Fibroblast of skin of left biceps (primary cell): ENCODE measurements at places on chromosomes 2 and 18.

GRCh38 chr2:89837962-89838625, 1146.6 kb downstream of the RPIA start:
- DNase-seq, result no peak

DNA sequence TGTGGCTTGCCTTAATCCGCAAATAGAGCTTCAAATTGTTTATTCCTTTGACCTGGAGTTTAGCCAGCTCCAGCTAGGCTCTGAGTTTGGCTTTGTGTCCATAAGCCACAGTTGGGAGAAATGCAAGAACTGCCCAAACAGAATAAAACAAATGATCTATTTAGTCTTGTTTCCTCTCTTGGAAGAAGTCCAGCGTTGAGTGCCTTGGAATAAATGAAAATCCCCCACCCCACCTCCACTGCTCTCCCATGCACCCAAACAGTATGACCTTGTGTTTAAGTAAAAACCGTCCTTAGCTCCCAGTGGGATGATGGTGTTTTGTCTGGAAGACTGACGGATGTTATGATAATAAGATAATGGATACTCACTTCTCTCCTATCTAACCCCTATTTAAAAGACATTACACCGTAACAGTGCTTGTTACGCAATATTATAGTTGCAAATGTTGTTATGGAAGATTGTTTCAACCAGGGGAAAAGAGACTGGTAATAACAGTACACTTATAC, 3.2 kb upstream of the SERPINE2 start:
- no peak for DNase-seq

- no peak for DNase-seq
Observed at GRCh38 chr2:163951312-163951711, 215.5 kb upstream of the FIGN start.

- DNase-seq, result peak; percentile 49
Observed at GRCh38 chr18:7177116-7177744, 53.7 kb upstream of the LRRC30 start.

- peak; percentile 24 for DNase-seq
Observed at GRCh38 chr2:191443446-191443845, 198.2 kb downstream of the MYO1B start.

- DNase-seq, result no peak
Observed at GRCh38 chr2:975095-975494, 24.4 kb downstream of the SNTG2 start.

- no peak for DNase-seq
Observed at GRCh38 chr18:44035554-44035953, 645.1 kb upstream of the SETBP1 start.

DNA sequence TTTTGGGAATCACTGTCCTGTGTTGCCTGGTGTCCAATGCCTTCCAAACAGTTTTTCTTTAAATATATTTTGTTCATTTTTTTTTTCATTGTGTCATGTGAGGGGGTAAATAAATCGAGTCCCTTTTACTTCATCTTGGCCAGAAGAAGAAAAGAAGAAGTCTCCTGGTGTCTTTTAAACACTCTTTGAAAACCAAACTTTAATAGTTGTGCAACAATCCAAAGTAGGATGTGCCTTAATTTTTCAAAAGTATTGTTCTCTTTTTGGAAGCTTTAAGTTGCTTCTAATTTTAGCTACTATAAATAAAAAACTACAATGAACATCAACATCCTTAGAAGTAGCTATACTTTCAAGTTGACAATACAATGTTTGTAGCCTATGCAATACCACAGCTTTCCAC, 154.9 kb downstream of the ATAD2B start:
- no peak for DNase-seq

DNA sequence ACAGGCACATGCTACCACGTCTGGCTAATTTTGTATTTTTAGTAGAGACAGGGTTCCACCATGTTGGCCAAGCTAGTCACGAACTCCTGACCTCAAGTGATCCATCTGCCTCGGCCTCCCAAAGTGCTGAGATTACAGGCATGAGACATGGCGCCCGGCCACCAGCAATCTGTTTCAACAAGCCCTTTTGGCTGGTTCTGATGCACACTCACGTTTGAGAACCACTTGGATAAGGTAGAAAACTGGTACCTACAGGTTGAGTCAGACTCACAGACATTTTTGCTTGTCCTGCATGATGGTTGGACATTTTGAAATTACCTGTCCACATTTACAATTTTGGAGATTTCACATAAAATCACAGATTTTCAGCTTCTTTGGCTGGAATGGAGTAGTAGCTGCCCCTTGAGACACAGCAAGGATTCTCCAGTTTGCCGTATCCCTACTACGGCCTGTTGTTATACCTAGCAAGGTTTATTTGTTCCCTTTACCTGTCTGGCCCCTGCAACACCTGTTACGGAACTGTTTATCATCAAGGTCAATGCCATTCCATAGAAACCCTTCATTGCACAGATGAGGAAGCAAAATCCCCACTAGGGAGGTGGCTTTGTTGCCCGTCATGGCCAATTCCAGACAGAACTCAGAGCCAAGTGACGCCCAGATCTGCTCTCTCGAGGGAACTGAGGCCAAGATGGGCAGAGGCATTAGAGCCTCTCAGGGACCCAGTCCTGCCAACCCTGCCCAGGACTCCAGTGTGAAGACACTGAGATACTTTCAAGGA, 31.4 kb upstream of the IGFBP2 start:
- DNase-seq, result no peak

DNA sequence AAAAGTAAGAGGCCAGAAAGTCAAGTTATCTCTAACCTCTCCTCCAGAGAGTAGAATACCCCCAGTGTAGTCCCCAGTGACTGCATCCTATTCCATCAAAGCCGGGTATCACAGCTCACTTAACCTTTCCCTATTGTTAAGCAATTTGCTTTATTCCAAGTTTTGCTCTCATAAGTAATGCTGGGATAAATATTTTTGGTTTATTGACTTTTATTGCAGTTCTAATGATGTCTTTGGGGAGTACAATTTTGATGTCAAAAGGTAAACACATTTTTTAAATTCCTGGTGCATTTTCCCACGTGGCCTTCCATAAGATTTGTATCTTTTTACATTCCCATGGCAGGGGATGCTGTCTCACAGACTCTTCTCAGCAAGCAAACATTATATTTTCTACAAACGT, 43.3 kb downstream of the CMPK2 start:
- peak; percentile 31 for DNase-seq

GRCh38 chr2:131584380-131584779, 56.7 kb downstream of the CCDC74A start:
- DNase-seq, result no peak

- no peak for DNase-seq
Observed at GRCh38 chr2:42566837-42567321, 1.6 kb upstream of the MTA3 start.

- peak; percentile 72 for DNase-seq
Observed at GRCh38 chr2:224260372-224261020, 141.4 kb downstream of the FAM124B start.

DNA sequence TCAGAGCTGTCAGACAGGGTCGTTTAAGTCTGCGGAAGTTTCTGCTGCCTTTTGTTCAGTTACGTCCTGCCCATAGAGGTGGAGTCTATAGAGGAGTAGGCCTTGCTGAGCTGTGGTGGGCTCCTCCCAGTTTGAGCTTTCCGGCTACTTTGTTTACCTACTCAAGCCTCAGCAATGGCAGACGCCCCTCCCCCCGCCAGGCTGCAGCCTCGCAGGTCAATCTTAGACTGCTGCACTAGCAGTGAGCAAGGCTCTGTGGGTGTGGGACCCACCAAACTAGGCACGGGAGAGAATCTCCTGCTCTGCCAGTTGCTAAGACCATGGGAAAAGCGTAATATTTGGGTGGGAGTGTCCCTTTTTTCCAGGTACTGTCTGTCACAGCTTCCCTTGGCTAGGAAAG, 86.5 kb downstream of the EFEMP1 start:
- DNase-seq, result no peak

- DNase-seq, result no peak
Observed at GRCh38 chr2:72954376-72955227, 37.3 kb downstream of the EMX1 start.

- no peak for DNase-seq
Observed at GRCh38 chr18:61079714-61080113, 253.5 kb upstream of the CDH20 start.

DNA sequence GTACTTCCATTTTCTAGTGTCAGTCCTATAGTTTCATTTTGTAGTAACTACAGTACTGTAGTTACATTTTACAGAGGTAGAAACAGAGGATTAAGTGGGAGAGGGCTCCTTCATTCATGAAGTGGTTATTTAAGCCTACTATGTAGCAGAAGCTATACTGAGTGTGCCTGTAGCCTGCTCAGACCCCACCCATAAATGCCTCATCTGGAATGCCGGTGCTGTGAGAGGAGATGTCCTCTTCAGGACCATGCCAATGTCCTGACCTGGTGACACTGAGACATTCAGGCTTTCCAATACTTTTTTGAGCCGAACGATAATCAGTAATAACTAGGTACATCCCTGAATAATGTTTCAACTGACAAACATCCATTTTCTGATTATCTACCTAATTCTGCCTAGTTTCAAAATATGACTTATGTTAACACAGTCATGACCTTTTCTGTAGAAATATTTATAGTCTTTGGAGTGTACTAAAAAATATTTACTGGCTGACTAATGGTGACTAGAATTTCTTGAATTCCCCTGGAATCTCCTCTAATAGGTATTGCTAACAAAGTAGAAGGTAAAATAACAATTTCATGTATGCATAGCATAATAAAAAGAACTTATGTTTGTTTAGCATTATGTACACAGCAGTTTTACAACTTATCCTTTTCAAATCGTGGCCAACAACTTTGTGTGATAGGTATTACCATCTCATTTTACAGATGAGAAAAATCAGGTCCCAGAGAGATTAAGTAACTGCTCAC, 10.2 kb upstream of the ARHGAP28 start:
- DNase-seq, result no peak

- DNase-seq, result no peak
Observed at GRCh38 chr2:237092920-237093781, 7.5 kb downstream of the COPS8 start.

DNA sequence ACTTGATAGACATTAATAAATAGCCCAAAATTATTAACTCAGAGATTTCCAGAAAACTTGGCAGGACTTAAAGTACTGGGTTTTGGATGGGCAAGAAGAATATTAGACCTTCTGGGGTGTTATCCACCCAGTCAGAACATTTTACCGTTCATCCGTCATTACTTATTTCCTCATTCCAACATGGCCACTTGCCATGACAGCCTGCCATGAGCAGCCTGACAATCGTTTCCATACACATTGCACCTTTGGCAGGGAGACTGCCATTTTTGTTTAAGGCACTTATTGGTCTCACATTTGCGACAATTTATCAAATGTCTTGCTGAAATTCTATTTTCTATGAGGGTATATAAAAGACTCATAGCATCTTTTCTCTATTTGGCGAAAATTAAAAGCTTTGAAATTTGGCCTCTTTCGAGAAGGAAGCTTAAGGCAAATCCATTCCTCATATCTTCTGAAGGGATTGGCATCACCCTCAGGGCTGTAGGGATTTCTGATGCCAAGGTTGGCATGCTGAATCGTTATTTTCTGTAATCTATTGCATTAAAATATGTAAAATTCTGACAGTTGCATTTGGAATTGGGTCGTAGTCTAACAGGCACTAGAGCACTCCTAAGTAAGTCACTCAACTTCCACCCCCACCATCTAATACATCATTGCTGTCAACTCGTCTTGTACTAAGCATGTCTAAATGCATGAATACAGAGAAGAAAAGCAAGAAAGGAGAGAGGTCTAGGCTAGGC, 406.3 kb upstream of the PIK3C3 start:
- DNase-seq, result no peak

DNA sequence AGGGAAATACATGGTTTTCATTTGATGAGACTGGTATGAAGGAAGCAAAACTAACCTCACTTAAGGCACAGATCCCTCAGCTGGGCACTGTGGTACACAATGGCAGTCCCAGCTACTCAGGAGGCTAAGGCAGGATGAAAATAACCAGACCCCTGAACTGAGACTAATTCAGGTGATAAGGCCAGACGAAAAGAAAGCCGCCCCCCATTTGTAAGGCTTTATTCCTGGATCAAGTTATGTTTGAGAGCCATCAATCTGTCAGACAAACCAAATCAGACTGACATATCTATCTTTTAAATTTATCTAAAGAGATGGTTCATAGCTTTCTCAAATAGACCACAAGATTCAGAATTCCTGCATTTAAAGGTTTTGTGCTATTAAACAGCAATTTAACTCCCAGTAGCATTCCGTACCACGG, 4.1 kb downstream of the SRSF7 start:
- no peak for DNase-seq

DNA sequence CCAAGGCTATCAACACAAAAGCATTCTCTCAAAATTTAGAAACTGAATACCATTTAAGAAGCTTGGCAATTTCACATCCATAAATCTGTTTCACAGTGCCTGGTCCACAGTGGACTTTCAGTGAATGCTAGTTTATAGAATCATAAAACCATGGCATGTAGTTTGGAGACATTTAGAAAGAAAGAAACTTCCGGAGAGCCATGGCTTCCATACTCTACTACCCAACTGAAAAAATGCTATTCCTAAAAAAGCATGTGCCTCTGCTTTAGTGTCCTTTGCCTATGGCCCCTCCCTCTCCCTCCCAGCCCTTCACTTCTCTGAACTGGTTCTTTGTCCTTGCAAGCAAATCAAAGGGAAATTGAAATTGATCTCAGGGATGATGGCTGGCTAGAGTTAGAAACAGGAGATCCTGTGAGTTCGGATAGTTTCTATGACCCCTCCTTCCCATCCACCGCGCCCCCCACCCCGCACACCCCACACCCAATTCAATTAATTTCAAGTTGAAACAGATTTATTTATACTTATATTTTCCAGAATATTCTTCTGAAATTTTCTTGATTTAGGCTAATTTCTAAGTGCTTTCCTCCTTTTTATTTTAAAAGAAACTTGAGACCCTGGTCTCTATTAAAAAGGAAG, 248.3 kb downstream of the TRIB2 start:
- no peak for DNase-seq
